ENCODE measurements at places on chromosomes 6 and 20. TPM values are rescaled to one million over a fixed set of nuclear protein-coding genes. Genes with fewer than 3 reads are reported as not detected.

The ADGRF1 gene
- total RNA-seq, result 0.11 TPM

The MUCL3 gene
- not detected for total RNA-seq

The MDC1 gene
- total RNA-seq, result 43.9 TPM

The PTCHD4 gene
- total RNA-seq, result 1.6 TPM

The PHF20 gene
- total RNA-seq, result 48.0 TPM

The GINS1 gene
- total RNA-seq, result 1.4 TPM

The TSBP1 gene
- total RNA-seq, result not detected

The OXT gene
- 0.61 TPM for total RNA-seq

The GRM1 gene
- 0.11 TPM for total RNA-seq

The KCNK17 gene
- total RNA-seq, result not detected

The XKR7 gene
- not detected for total RNA-seq

The RSPH9 gene
- total RNA-seq, result 0.30 TPM

The SPATS1 gene
- not detected for total RNA-seq

The EDN1 gene
- 1.2 TPM for total RNA-seq

The COX4I2 gene
- total RNA-seq, result 1.9 TPM

The IYD gene
- total RNA-seq, result not detected

The TRAM2 gene
- 7.7 TPM for total RNA-seq

The CGAS gene
- 4.4 TPM for total RNA-seq

The AVP gene
- total RNA-seq, result not detected

The ACAT2 gene
- total RNA-seq, result 32.9 TPM

The TCF21 gene
- total RNA-seq, result 32.3 TPM

The SMIM29 gene
- 26.6 TPM for total RNA-seq

The NKX2-4 gene
- not detected for total RNA-seq

The BMP5 gene
- not detected for total RNA-seq

The NKX2-2 gene
- not detected for total RNA-seq

The LY6G6C gene
- not detected for total RNA-seq

The NSFL1C gene
- total RNA-seq, result 79.6 TPM

Measured in ovary (tissue), 10 donors.